ENCODE measurements at places on chromosomes 11 and 22.

GRCh38 chr11:72208281-72208680, 8.3 kb upstream of the FOLR2 start:
- DNase-seq = no peak

DNA sequence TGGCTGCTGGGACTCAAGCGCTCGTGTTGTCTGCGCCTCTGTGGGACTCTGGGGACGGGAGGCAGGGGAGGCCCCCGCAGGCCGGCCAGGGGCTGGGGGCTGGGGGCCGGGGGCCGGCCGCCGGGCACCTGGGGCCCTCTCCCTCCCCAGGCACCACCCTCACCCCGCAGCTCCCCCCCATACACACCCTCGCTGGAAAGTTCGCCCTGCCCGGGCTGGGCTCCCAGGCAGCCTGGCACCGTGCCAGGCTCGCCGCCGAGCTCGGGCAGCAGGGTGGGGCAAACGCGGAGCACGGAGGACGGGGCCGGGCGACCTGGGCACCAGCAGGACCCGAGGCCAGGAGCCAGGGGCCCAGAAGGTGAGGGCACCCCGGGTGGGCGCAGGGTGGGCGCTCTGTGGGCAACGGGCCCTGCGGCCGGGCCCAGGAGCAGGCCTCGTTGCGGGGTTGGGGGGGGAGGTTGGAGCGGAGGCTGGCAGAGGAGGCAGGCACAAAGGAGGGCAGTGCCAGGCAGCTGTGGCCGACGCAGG, 76.7 kb upstream of the WNT7B start:
- DNase-seq = peak; percentile 80

DNA sequence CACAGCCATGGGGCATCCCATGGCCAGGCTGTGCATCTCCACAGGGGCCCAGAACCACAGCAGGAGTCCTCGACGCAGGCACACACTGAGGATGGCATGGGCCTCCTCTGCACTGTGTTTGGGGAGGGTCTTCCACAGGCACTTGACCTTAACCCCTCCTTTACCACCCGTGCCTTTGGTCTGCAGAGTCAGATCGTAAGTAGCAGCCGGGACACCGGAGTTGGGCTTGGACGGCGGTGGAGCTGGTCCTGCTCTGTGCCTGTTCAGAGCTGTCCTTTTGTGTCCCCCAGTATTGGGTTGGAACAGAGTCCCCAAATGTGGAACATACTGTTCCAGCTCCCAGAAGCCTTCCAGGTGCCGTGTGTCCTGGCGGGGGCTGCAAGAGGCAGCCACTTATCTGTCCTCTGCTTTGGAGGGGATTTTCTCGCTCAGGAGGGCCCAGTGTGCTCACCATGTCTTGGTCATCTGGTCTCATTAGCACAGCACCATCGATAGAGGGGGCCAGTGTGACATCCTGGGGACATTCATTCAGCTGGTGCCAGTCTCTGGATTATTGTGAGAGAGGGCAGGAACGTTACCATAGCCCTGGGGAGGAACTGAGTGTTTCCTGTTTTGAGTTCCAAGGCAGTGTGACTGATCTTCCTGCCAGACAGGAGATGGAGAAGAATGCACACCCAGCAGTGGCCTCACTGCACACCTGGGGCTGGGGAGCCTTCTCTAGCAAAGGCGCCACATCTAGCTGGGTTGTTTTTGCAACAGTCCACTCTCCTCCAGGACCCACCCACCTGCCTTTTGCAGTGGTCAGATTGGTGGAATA, 12.4 kb downstream of the CRELD2 start:
- DNase-seq = peak; percentile 72

- DNase-seq = no peak
Observed at GRCh38 chr11:113072237-113072858, 111.1 kb downstream of the NCAM1 start.

DNA sequence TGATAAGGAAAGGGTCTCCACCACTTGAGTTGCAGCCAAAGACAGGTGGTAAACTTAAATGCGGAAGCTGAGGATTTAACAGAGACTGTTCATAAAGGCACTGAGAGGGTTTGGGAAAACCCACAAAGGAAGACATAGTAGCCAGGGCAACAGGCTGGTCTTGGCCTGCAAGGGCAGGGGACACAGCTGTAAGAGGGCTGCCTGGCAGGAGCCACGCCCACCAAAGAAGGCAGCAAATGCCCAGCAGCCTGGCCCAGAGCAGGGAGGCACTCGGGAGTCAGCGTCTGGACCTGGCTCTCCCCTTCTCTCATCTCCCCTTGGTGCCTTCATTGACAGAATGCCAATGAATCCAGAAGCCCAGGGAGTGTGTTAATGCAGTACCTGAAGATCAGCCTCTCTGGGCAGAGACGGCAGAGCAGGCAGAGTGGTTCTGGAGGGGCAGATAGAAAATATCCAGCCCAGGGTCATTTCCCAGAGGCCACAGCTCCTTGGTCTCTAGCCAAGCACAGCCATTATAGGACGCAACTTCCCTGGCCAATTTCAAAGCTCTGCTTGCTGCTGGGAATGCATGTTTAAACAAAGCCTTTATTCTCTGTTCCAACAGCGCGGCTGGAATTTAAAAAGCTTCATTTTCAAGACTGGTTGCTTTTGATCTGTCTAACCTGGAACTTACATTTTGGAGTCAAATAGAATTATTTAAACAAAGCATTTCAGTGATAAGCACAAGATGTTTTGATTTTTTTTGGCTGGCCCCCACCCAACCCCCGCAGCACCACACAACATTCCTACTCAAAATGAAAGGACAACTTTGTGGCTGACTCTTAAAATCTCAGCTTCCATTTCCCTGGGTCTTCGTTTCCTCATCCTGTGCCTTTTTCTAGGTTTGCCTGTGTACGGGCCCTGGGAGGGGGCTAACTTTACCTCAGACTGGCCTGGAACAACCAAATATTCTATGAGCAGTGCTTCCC, 125.6 kb upstream of the LMO1 start:
- no peak for DNase-seq

- DNase-seq = no peak
Observed at GRCh38 chr11:65420506-65420905, 2.1 kb upstream of the NEAT1 start.

DNA sequence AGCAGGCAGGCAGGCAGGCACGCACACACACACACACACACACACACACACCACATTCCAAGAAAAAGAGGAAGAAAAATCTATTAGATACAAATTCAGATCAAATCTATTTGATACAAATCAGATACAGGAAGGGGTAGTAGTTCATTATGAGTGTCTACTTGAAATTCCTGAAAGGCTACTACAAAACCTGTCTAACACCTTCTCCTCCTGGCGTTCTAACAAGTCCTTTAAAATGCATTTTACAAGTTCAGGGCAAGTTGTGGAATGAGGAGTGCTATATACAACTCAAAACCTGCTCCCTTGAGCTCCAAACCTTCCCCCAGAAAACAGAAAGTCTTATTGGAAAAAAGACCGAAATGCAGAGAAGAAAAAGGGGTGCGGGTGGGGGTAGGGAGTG, 476 bp downstream of the ARHGAP32 start:
- no peak for DNase-seq

- DNase-seq = peak; percentile 60
Observed at GRCh38 chr11:96149743-96150555, 193.0 kb downstream of the MAML2 start.

- DNase-seq = no peak
Observed at GRCh38 chr11:19355601-19356000, 114.9 kb upstream of the E2F8 start.

GRCh38 chr11:40445391-40445790, 1014.1 kb downstream of the LRRC4C start:
- no peak for DNase-seq

- no peak for DNase-seq
Observed at GRCh38 chr11:36019005-36019596, 75.2 kb downstream of the LDLRAD3 start.

DNA sequence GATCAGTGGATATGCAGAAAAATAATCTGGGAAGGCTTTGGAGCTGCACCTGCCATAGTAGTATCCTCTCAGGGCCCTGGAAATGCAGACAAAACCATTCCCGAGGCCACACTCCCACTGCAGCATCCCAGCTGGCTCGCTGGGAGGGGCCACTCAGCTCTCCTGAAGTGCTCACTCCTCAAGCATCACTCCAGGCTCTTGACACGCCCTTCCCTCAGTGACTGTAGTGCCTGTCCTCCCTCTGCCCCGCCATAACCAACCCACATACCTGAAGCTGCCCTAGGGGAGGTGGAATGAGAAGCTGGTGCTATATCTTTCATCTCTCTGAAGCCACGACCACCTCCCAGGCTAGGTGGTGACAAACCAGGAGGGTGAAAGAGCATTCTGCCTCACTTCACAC, 4.8 kb downstream of the DSCAML1 start:
- no peak for DNase-seq

DNA sequence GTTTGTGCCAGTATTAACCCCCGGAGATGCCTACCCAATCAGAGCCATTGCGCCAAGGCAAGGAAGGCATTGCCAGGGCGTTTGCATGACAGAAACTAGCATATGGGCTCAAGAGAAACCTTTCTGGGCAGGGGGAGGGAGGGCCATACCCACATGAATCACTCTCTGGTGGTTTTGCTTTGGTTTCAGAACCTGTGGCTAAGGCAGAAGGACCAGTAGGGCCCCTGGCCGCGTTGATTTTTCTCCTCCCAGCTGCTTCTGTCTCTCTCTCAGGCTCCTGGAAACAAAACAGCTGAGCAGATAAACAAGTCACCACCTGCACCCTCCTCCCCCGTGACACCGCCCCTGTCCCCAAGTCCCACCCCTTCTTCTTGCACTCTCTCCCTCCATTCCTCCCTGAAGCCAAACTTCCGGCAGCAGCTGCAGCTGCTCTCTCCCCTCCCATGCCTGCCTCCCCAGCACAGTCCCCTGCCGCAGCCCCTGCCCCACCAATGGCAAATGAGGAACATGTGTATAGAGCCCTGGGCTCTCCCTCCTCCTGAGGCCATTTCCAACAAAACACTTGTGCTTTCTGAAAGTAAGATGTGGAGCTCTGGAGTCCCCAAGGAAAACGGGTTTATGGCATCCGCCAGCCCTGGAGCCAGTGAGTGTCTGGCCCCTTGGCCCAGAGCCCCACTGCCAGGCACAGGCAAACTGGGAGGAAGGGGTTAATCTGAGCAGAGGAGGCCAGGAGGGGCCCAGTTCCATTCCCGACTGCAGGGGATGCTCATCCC, 39.0 kb upstream of the ADA2 start:
- DNase-seq = peak; percentile 39

DNA sequence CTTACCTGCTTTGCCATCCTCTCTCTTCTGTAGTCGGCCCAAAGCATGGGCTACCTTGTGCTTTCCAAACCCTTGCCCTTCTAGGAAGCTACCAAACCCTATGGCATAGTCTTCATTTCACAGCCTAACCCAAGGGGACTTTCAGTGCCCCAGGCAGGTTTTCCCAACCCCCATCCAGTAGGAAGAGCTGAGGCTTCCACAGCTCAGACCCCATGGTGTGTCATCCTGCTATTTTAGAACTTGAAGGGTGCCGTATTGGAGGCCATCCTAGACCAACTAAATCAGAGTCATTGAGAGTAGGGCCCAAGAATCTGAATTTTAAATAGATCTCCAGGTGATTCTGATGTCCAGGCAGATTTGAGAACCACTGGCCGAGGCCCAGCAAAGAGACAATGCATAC, 31.9 kb upstream of the TUB start:
- no peak for DNase-seq

DNA sequence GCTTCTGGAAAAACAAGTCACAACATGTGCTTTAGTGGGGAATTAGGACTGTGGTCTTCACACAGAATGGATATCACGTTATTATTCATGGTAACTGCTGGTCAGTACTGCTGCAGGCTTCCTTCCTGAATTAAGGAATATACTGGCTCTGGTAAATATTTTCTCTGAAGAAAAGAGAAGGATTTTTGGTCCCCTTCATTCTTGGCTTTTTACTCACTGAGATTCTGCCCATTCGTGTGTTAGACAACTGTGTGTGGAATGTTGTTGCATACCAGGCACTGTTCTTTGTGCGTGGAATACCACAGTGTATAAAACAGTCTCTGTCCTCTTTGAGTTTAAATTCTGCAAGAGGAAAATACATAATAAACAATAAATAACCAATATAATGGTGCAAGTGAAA, 80.3 kb downstream of the ALX4 start:
- DNase-seq = peak; percentile 55

- no peak for DNase-seq
Observed at GRCh38 chr11:33697997-33698396, 2.6 kb downstream of the C11orf91 start.

GRCh38 chr11:22957786-22958185, 97.5 kb upstream of the CCDC179 start:
- no peak for DNase-seq

GRCh38 chr11:134645576-134645975, 233.5 kb upstream of the B3GAT1 start:
- no peak for DNase-seq

DNA sequence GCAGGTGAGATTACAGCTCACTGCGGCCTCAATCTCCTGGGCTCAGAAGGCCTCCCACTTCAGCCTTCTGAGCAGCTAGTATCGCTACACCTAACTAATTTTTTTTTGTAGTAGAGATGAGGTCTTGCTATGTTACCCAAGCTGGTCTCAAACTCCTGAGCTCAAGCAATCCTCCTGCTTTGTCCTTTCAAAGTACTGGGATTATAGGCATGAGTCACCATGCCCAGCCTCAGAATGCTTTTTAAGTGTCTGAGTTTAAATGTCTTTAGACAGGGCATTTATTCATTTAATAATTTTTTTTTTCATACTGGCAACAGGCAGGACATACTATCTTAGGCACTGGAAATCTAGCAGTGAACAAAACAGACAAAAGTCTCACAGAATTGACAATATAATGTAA, 27.7 kb downstream of the LRP4 start:
- DNase-seq = no peak

DNA sequence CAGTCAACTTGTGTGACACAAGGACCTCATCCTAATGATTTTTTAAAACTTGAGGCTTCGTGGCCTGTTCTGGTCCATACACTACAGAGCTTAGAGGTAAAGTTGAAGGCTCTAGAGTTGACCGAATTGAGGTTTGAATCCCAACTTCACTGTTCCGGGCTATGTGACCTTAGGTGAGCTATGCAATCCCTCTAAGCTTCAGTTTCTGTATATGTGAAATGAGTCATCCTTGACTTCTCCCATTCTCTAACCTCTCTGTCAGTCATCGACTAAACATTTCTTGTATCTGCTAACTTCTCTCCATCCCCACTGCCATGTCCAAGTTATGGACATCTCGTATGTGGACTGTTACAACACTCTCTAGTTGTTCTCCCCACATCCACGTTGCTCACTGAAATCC, 178.2 kb upstream of the TMEM45B start:
- no peak for DNase-seq

DNA sequence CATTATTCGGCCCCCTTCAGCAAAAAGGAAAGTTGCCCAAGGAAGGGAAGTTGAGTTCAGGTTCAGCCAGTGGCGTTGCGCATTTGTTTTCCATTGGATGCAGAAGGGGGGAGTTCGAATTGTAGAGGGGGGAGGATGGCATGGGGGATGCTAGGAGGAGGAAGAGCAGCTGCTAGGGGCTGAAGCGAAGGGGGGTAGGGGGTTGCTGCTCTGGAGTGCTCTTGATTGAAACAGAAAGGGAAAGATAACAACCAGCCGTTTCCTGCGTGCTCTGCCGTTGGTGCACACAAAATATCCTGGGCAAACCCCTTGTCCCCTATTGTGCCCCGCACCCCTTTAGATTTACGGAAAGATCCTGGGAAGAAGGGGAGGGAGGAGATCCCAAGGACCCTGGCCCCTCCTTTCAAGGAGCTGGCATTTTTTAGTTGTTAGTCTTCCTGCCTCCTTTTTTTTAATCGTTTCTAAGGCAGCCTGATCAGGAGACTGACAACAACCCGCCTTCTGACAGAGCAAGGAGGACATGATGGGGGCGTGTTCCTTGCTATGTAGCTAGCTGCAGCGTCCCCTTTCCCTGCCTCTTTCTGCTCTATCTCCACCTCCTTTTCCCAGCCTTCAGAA, 2.1 kb downstream of the KMT2A start:
- DNase-seq = peak; percentile 79

All from AG20443 (cell line).